Uterus (tissue), 4 donors: ENCODE measurements at places on chromosomes 6 and 20.

GRCh38 chr20:37396416-37397075 is 50.6 kb downstream of the SRC start:
- DNase-seq: no peak

- DNase-seq: no peak
These were observed 153.6 kb downstream of the ZFAND3 start for GRCh38 chr6:37972994-37973757.

- DNase-seq: no peak
These were observed 24.2 kb upstream of the SNX9 start for GRCh38 chr6:157798851-157799250.

- no peak for DNase-seq
These were observed 249.2 kb downstream of the CDC5L start for GRCh38 chr6:44636561-44637248.

- no peak for DNase-seq
These were observed 95.9 kb upstream of the KCNQ5 start for GRCh38 chr6:72525821-72526510.

DNA sequence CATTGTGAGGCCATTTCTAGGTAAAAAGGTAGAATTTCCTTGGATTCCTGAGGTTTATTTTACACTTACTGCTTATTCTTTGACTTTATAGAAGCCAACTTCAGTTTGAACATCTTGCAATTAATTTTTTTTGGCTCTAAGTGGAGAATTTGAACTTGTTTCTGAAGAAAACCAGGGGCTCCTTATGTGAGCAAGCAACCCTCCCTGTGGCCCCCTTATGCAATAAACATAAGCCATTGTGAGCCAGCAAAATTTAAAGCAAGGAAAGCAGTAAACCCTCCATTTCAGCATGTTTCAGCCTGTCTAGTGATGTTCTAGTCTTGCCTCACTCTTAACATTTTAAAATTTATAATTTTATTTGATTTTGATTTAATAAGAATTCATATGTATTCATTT is 5.6 kb downstream of the HLA-F start:
- DNase-seq: no peak

DNA sequence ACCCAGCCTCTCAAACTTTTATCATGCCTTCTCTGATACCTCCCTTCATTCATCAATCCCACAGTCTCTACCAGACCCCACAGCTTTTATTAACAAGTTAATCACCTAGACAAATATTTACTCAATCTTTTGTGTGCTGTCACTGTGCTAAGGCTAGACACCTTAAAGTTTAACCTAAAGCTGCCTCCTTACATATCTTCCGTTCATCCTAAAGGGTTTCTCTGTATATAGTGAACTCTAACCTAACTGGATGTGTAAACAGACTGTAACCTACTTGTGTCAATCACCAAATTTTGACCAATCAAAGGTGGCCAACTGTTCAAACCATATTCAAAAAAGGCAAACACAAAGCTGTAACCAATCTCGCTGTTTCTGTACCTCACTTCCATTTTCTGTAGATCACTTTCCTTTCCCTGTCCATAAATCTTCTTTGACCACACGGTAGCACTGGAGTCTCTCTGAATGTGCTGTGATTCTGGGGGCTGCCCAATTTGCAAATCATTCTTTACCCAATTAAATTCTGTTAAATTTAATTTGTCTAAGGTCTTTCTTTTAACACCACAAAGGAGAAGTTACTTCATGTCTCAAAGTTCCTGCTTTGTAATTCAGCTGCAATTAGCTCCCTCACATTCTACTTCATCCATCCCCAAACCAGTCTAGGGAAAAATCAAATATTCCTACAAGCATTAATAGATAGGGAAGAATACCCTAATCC is 72.5 kb downstream of the ARHGAP18 start:
- no peak for DNase-seq

GRCh38 chr6:169362501-169363121 is 109.0 kb upstream of the THBS2 start:
- no peak for DNase-seq

GRCh38 chr20:9081423-9081966 is 12.6 kb downstream of the PLCB4 start:
- no peak for DNase-seq

GRCh38 chr20:64160118-64160517 is 4.1 kb upstream of the MYT1 start:
- no peak for DNase-seq

DNA sequence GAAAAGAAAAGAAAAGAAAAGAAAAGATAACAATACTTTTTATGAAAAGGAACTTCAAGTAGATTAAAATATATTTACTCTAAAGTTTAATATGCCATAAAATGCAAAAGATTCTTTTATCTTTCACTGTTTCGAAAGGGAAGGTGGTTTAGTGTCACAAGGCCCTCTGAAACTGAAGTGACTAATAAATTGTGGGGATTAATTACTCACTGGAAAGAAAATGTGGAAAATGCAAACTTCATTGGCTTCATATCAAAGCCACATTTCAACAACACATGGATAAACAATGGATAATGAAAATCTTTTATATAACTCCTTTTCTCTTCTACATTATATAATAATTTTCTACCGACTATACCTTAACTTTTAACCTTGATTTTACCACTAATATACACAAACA is 320.5 kb upstream of the RSPO3 start:
- DNase-seq: no peak

DNA sequence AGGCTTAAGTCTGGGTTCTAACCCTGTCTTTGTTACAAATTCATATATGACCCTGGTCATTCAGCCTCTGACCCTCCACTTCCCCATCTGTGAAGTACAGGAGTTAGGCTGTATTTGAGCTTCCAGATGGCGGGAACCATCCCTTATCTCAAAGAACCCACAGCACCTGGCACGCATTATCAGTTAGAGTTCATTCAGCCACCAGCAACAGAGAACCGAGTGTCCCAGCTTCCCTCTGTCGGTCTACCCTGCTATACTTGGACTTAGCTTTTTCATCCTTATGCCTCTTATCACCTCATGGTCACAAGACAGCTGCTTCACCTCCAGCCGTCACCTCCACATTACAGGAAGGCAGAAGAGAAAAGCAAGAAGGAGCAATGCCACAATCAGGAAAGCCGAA is 147.8 kb downstream of the EYA2 start:
- no peak for DNase-seq

GRCh38 chr6:23929201-23929600 is 196.8 kb upstream of the NRSN1 start:
- no peak for DNase-seq

- no peak for DNase-seq
These were observed 218.9 kb downstream of the EYA4 start for GRCh38 chr6:133460101-133460500.
